ENCODE measurements at places on chromosomes 5 and 9.
A peak's percentile ranks its signal among the peaks of the same experiment; 100 is the strongest.

GRCh38 chr5:112686675-112687074 lies 51.0 kb upstream of the APC start:
- no peak for DNase-seq

DNA sequence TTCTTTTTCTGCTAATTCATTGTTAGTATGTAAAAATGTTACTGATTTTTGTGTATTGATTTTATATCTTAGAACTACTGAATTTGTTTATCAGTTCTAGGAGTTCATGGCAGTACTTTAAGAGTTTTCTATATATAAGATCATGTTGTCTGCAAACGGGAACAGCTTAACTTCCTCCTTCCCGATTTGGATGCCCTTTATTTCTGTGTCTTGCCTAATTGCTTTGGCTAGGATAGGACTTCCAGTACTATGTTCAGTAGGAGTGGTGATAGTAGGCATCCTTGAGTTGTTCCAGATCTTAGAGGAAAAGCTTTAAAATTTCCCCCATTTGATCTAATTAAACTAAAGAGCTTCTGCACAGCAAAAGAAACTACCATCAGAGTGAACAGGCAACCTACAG lies 20.1 kb downstream of the RCL1 start:
- DNase-seq: no peak

GRCh38 chr9:36980148-36980974 lies 53.7 kb downstream of the PAX5 start:
- DNase-seq: peak; percentile 85

- peak; percentile 50 for DNase-seq
Measured at GRCh38 chr5:181059297-181060230, 19.5 kb downstream of the BTNL9 start.

GRCh38 chr9:18861609-18862544 lies 171.1 kb downstream of the SAXO1 start:
- DNase-seq: peak; percentile 54

DNA sequence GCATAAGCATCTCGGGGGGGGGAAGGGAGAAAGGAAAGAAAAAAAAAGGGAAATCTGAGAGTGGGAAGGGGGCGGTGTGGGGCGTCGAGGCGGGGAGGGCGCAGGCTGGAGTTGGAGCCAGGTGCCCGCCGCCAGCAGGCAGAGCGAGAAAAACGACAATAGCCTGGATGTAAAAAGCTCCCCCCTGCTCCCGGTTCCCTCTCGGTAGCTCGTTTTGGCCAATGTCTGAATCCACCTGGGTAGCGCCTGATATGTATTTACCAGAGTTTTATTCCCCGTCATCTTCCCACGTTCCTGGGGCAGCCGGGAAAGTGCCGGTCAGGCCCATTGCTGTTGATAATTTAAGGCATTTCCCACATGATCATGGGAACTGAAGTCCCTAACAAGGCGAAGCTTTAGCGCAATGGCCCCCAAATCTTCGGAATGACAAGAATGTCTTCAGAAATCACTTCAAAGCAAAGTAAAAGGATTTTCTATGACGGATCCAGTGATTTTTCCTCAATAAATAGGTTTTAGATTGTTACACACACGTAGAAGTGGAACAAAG lies 3.0 kb upstream of the OTP start:
- DNase-seq: peak; percentile 79
